ENCODE measurements at places on chromosomes 16 and 17. TPM values are rescaled to one million over a fixed set of nuclear protein-coding genes. Genes with fewer than 3 reads are reported as not detected.
A peak's percentile ranks its signal among the peaks of the same experiment; 100 is the strongest.

CPNE7 gene
- 0.58 TPM for total RNA-seq

MMP28 gene
- total RNA-seq: not detected

TBX21 gene
- total RNA-seq: not detected

TP53TG3C gene
- total RNA-seq: not detected

GRCh38 chr16:85778873-85779272 is 20.5 kb downstream of the EMC8 start:
- no peak for DNase-seq

- DNase-seq: no peak
Measured at GRCh38 chr17:42878123-42878880, 22.3 kb upstream of the G6PC1 start.

DNA sequence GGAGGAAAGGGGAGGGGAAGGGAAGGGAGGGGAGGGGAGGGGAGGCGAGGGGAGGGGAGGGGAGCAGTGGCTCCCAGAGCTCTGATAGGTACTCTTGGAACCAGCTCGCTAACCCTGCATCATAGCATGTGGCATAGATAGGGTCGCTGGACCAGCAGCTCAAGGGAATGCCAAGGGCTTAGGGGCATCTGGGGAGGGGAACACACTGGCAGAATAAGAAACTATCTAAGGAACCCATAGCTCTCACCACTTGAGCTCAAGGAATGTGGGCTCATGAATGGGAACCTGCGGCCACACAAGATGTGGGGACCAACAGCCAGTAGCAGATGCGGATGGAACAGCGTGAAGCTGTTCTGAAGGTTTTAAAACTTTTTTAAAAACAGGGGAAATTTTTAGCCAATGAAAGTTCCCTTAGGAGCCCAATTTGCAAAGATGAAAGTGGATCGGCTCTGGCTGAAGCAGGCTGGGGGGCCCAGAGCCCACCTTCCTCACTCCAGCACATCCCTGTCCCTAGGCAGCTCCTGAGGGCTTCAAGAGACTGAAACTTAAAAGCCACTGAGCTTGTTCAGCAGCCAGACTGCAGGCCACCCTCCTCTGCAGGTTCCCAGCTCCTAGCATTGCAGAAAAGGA is 46.9 kb downstream of the PIMREG start:
- no peak for DNase-seq

GRCh38 chr16:89922884-89923639 is at the start of gene TUBB3:
TUBB3 (plus strand) TSS chr16:89923342; CDS start chr16:89923402, 60 bp downstream.
- DNase-seq: peak; percentile 74

DNA sequence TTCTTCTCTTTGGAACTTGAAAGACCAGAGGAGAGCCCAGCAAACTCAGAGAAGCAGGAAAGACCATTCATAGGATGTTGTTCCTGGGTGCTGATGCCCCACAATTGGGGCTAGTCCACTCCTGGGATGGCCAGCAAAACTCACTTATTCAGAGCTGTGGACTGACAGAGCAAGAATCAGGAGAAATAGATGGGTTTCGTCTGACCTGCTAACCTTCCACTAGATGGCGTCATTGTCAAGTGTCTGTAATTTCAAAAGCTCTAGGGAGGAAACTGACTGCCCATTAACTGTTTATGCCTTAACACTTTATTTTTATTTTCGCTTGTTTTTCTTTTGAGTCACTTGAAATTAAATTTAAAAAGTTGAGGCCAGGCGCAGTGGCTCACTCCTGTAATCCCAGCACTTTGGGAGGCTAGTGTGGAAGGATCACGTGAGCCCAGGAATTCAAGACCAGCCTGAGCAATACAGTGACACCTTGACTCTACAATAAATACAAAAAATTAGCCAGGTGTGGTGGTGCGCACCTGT is 28.7 kb upstream of the MILR1 start:
- DNase-seq: peak; percentile 95

GRCh38 chr17:17416007-17416399 is 60.8 kb upstream of the MED9 start:
- DNase-seq: peak; percentile 84

DNA sequence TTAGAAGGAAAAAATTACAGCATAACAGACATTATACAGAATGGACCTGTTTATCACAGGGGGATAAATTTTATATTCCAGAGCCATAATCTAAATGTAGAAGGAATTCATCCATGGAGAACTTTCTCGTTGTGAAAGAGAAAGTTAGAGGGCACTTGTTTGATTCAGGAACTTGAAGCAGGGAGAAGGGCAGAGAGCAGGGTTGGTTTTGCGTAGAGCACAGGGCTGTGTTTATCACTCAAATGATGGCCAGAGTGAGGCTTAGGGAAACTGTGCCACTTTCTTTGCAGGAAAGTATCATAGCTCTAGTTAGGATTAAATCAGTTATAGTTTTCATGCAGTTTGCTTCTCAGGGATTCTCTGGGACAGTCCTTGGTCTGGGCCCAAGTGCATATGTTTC is 29.1 kb upstream of the MED13 start:
- no peak for DNase-seq

All from SK-MEL-5 (cell line).